ENCODE measurements at places on chromosomes 5 and 9.

GRCh38 chr5:58922461-58923171, 339.7 kb downstream of the RAB3C start:
- no peak for DNase-seq

GRCh38 chr9:77764894-77765780, 117.0 kb upstream of the GNA14 start:
- DNase-seq: peak; percentile 47

- peak; percentile 36 for DNase-seq
Observed at GRCh38 chr5:72436796-72437471, 70.3 kb downstream of the ZNF366 start.

DNA sequence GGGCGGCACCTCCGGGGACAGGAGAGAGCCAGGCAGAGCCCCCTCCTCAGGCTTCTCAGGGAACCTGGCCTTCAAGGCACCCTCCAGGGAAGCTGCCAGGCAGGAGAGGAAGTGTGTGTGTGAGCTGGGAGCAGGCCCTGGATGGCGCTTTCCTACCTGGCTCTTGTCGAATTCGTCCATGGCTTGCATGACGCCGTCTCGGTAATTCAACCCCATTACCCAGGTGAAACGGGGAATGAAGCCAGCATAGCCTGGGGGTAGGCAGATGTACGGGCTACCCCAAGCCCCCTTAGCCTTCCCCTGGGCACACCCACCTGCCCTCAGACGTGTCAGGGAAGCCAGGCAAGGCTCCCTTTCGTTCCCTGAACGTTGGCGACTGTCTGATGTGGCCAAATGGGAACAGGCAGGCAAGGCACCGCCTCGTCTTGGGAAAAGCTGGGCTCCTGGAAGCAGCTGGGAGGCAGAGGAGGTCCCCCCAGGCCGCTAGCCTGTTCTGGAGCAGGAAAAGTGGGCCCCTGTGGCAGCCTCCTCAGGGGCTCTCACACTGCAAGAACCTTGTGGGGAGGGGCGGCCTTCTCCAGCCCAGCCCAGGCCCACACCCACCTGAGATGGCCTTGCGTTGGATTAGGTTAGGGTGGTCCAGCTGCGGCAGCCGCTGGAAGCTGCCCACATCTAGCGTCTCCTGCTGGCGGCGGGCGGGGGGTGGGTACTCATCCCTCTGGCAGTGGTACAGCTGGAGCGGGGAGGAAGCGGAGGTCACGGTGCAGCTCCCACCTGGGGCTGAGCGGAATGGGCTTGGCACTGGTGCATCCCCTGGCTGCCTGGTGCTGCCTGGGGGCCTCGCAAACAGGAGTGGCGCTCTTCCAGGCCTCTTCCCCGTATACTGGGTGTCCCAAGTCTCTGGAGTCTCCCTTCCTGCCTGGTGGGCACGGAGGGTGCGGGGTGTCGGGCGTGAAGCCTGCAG, 3.7 kb downstream of the TUBB4B start:
- DNase-seq: no peak

DNA sequence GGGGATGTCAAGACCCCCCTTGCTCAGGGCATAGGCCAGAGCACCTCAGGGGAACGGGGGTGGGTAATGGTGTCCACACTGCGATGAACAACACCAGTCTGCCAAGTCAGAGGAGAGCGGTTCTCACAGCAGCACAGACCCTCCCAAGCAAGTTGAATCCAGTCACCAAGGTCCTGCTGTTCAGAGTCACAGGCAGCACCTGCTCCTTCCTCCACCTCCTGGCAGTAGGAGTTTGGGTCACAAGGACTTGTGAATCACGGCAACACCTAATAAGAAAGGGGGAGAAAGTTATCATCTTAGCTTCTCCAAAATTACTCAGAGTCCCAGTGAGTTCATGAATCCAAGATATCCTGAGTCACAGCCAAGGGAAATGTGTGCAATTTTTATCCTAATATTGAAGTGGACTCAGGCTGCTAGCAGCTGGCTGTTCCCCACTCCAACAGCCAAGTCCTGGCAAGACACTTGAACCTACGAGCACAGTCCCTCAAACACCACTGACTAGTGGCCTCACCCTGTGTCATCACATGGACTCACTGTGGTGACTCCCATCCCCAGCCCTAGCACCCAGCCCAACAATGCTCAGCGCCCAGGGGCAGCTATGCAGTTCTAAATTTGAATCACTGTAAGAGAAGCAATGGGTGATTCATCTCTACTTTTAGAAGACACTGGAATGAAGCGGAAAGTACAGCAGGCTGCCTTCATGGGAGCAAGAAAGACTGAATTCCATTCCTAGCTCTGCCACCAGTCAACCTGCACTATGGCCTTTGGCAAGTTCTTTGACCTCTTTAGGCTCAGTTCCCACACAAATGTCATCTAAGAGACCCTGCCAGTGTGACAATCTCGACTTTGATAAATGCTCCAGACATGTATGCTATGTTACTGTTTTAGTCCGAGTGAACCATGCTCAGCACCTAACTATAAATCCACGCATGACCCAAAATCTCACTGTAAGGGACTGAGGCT, 113.7 kb downstream of the KLHL3 start:
- no peak for DNase-seq

DNA sequence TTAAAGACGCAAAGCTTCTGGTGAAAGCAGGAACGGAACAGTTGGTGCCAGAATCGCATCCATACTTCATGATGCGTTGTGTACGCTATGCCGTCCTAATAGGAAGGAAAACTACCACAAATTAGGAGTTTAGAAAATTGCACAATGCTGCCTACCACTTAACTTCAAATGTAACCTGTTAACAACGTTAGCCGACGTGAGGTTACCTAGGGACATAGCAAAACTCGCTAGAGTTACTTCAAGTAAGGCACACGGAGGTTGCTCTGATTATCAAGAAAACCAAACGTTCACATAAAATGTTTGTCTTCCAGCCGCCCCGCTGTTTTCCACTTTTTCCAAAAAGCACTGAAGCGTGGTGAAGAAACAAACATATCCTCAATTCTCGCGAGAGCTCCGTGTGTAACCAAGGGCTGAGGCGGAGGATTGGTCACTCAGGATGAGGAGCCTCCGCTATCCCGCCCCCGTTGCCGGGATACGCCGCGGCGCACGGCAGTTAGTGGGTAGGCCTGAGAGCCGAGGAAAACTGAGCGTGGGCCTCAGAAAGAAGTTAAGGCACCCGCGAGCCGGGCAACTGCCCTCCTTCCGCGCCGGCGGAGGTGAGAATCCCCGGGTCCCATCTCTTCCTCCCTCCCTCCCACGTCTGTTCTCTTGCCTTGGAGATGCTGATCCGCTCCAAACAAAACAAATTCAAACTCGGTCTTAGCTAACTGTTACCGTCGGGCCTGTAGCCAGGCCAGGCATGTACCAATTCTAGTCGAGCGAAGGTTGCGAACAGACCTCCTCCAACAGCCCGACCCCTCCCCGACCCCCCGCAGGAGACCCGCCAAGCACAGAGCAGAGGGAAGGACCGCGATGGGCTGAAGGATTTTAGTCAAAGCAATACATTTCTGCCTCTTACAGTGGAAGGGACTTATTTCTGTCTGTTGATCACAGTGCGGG, at the start of gene IFT74:
IFT74 (plus strand) TSS at position 492 of the 939 bp plus-strand sequence. CDS start 5,556 bp downstream, outside the sequence.
- peak; percentile 100 for DNase-seq

GRCh38 chr9:114289106-114289505, 33.8 kb upstream of the ORM1 start:
- no peak for DNase-seq

DNA sequence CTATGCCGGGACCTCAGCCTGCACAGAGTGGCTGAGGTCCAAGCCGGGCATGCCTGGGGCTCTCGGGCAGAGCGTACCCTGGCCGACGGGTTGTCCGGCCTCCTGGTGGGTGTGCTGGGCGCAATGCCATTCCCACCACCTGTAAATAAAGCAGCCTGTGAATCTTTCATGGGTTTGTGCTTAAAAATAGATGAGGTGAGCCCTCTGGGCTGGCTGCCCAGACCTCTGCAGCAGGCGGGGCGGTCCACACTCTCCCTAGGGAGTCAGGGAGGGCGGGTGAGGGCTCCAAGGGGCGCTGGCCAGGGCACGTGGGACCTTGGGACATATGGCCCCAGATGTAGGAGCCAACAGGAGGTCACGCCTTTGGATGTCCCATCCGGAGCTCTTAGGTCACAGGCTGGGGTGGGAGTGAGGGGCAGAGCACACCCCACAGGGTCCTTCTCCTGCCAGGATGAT, 3.6 kb upstream of the AGPAT2 start:
- no peak for DNase-seq

GRCh38 chr5:146109379-146109778, 4.0 kb upstream of the PLAC8L1 start:
- DNase-seq: peak; percentile 4

DNA sequence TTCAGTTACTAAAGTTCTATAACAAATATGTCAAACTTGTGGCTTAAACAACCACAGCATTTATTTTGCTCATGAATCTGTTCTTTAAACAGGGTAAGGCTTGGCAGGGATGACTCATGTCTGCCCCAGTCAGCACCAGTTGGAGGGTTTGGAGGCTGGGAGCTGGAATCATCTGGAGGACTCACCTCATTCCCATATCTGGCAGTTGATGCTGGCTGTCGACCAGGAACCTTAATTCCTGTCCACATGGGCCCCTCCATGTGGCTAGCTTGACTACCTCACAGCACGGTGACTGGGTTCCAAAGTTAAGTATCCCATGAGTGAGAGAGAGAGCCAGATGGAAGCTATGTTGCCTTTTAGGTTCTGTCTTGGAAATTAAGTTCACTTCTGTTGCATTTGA, 13.8 kb upstream of the CCL28 start:
- no peak for DNase-seq

DNA sequence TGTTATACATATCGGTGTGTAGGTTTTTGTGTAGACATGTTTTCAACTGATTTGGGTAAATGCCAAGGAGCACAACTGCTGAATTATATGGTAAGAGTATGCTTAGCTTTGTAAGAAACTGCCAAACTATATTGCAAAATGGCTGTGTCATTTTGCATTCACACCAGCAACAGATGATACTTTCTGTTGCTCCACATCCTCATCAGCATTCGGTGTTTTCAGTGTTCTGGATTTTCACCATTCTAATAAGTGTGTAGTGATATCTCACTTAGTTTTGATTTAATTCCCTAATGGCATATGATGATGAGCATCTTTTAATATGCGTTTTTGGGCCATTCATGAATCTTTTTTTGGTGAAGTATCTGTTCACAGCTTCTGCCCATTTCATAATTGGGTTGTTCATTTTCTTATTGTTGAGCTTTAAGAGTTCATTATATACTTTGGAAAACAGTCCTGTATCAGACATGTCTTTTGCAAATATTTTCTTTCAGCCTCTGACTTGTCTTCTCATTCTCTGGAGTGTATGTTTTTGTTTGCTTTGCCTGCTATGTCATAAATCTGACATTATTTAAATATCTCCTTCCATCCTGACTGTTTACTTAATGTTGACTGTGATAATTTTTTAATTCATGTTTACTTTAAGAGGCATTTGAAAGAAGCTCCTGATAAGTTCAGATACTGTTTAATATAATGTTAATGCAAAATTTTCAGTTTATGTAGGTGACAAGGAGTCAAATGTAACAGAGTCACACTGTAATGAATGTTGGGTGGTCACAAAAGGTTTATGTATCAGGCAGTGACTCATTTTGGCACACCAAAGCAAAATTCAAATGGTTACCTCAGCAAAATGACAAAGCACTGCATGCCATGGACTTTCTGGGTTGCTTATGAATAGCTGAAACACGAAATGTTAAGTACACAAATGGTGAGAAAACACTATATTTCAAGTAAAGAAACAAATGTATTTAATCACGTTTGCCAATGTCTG, 181.1 kb upstream of the DAB2 start:
- no peak for DNase-seq

DNA sequence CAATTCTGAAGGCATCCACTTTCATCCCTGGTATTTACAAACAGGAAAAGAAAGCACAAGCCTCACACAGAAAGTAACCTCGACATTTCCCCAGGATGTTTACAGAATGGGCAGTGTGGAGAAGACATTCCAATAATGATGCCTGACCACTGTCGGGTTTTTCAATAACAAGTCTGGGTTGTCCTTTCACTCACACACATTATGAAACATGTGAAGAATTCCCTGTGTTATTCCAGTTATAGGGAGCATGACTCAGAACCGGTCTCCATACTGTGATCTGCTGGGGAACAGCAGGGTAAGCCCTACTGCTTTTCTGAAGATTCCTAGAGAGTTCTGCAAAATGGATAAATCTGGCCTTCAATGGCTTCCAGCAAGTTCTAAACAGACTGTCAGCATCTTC, 155.3 kb downstream of the ADAMTS12 start:
- no peak for DNase-seq

DNA sequence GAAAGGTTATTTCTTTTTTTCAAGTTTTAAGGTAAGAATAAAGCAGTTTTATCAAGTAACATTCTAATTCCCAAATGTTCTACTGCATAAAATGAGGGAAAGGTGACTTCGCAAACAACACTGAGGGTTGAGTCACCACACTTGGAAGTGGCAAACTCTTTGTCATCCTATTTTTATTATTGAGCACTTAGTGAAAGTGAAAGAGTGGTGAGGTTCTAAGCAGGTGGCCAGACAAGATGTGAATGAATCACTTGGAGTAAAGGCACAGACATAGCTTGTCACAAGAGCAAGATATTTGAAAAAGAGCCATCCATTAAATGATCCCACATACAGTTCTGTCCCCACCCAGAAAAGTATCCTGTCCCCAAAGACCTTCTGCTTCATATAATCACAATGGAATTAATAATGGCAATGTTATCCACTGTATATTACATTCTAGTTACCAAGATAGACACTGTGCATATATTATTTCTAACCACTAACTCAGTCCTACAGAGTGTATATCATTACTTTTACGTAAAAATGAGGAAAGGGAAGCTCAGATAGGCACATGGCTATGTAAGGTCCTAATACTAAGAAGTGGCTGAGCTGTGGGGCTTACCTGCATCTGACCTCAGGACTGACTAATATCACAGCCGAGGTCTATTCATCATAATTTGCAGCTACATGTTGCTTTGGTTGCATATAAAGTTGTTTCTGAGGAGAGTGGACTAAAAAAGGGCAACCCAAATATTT, 730.4 kb upstream of the MEF2C start:
- no peak for DNase-seq

DNA sequence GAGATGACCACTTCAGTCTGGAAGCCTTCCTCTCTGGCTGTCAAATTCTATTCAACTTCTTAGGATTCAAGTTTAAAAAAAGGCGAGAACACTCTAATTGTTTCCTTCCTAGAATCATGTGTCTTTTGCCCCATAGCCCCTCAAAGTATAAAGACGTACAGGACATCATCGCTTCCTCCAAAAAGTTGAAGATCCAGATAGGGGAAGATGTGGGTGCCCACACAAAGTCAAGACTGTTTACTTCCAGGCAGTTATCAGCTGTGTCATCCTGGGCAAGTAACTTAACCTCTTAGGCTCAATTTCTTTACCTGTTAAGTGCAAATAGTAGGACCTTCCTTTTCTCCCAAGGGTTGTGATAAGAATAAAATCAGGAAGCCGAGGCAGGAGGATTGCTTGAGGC, 40.1 kb downstream of the PPARGC1B start:
- DNase-seq: no peak

- DNase-seq: no peak
Observed at GRCh38 chr5:80210014-80210413, 45.8 kb downstream of the SERINC5 start.

GRCh38 chr5:133367984-133368383, 244.4 kb downstream of the FSTL4 start:
- no peak for DNase-seq

GRCh38 chr5:11166923-11167322, 405.9 kb upstream of the DAP start:
- DNase-seq: no peak

Measured in NB4 (cell line).